ENCODE measurements at places on chromosomes 3 and 15.

DNA sequence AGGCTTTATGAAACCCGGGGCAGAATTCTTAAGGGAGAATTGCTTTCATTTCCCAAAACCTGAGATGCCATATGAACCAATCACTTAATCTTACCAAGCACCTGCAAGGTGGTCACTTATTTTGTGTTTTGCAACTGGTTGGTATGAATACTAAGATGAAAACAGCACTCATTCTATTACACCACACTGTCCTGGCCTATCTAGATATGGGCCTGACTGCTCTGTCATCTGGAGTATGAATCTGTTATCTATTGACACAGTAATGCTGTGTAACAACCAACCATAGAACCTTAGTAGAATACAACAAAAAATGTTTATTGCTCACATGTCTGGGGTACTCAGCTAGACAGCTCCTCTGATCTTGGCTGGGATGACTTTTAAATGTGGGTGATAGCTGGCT is 74.8 kb downstream of the TMEM266 start:
- no peak for DNase-seq

DNA sequence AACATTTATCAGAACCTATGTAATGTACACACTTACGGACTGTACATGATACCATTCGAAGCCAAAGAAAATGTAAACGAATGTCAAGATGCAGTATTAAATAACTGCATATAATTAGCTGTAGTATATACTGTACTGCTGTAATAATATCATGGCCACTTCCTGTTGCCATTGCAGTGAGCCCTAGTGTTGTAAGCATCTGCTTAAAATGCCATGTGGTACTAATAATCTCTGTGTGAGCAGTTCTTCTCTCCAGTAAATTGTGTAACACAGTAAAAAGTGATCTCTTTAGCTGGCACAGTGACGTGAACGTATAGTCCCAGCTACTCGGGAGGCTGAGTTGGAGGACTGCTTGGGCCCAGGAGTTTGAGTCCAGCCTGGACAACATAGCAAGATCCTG is 8.6 kb downstream of the SPG11 start:
- no peak for DNase-seq

DNA sequence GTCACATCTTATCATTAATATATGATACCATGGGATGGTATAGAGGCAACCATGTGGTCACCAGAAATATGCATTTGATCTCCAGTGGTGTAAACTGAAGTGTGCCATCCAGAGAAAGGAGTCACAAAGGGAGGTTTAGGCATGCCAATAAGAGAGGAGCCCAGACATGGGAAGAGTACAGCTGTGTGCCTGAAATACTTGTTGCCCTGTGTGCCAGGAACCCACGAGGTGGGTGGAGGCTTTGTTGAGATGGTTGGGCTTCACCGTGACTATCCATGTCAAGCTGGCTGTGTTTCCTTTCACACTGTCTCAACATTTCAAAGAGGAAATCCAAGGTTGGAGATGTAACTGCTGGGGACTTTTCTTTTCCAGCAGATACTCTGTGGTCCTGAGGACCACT is 43.5 kb downstream of the CACNA2D3 start:
- DNase-seq, result no peak

DNA sequence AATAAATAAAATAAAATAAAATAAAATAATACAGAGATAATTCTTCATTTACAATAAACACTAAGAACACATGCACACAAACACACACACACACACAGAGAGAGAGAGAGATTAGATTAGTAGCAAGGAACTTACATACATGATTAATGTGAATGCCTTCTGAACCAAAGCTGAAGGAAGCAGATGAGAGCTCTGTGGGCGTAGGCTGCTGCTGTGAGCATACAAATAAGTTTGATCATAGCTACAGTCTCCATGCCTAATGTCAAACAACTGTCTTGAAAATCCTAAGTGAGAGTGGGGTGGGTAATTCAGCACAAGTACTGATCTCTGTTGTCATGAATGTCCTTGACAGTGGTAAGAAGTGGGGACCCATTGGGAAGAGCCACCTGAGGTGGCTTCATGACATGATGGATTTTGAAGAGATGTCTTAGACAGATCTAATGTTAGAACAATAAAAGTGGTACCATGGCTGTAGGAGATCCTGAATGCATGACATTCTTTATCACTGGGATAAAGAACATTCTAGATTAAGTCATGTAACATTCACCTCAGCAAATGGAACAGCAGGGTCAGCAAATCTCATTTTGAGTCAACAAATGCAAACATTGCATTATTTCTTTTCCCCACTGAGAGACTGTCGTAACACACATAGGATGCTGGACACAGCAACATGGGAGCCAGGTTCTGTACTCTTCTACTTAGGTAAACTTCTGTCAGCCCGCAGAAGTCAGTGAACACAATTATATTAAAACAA is 46.2 kb downstream of the CHL1 start:
- DNase-seq, result peak; percentile 34

GRCh38 chr15:41925086-41925608 is 31.3 kb upstream of the SPTBN5 start:
- no peak for DNase-seq

DNA sequence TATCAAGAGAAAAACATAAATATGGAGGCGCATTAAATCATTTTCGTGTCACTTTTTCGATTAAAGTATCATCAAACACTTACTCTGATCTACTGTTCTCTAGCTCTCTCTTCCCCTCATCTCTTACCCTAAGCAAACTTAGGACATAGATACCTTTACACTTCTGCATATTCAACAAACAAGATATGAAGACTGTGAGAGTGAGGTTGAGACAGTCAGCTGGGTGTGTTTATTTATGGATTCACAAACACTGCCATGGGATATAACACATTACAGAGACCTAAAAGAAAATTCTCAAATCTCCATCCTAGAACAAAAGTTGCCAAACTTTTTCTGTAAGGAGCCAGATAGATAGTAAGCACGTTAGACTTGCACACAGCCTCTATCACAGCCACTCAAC is 85.2 kb upstream of the ZNF385D start:
- no peak for DNase-seq

- DNase-seq, result peak; percentile 70
These were observed 3.3 kb downstream of the ARL6IP5 start for GRCh38 chr3:69088063-69088462.

DNA sequence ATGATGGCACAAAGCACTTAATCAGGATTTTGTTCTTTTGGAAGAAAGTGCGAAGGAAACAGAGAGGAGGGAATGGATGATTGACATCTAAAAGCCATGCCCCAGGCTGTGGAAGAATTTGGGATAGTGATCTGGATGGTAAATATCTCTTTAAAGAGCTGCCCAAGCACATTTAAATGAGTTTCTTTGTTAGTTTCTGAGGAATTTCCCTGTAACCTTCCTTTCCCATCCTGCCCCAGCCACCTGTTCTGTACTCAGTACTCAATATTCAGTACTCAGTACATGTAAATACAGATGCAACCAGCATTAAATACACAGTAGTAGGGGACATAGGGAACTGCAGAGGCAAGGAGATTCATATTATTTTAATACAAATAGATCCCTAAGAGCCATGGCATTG is 7.8 kb upstream of the CORO2B start:
- no peak for DNase-seq

- DNase-seq, result no peak
These were observed 1.9 kb downstream of the CNBP start for GRCh38 chr3:129181819-129182218.

GRCh38 chr3:139664958-139665357 is 12.8 kb downstream of the NMNAT3 start:
- no peak for DNase-seq

DNA sequence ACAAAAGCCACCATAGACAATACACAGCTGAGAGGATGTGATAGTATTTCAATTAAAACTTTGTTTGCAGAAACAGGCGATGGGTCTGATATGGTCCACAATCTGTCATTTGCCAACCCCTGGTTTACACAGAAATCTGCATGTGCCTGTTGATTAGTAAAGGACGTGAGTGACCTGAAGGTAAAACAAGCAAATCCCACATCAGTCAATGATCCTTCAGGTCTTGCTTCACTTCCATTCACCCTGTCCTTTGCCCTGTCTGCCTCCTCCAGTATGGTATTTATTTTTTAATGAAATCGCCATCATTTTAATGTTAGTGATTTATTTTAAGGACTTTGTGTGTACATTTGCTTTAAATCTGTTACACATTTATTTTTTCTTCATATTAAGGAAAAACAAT is 166.2 kb downstream of the FEZF2 start:
- DNase-seq, result no peak

GRCh38 chr15:73997986-73998385 is 3.5 kb downstream of the PML start:
- DNase-seq, result no peak

DNA sequence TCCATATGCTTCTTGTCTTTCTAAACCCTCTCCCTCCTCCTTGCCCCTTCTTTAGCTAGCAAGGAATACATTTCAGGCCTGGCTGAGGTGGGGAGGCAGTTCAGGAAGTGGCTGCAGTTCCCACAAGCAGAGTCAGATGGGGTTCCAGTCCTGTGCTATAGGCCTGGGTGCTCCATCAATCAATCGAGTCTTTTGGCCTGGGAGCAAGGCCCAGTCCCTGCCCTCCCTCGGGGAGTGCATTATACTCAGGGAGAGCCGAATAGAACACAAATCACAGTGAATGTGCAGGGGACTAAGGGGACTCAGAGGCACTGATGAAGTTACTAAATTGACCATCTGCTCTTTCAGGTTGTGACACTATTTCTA is 58.0 kb upstream of the HERC1 start:
- DNase-seq, result no peak

DNA sequence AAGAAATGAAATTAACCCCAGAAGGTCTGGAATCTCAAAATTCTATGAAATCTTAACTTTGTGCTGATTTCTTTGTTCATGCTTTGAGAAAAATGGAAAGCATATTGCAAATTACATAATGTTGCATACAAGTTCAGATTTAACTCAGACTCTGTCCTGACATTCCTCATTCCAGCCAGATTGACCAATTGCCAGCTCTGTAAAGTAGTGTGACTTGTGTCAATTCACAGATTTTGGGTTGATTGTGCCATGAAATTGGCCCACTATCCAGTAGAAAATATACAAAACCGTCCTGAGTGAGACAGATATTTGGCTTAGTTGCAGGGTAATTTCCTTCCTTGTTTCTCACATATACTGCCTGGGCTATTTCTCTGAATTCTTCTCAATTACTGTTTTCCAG is 1312.6 kb downstream of the ROBO1 start:
- DNase-seq, result no peak

- no peak for DNase-seq
These were observed 140.0 kb downstream of the SNRK start for GRCh38 chr3:43426388-43426787.

DNA sequence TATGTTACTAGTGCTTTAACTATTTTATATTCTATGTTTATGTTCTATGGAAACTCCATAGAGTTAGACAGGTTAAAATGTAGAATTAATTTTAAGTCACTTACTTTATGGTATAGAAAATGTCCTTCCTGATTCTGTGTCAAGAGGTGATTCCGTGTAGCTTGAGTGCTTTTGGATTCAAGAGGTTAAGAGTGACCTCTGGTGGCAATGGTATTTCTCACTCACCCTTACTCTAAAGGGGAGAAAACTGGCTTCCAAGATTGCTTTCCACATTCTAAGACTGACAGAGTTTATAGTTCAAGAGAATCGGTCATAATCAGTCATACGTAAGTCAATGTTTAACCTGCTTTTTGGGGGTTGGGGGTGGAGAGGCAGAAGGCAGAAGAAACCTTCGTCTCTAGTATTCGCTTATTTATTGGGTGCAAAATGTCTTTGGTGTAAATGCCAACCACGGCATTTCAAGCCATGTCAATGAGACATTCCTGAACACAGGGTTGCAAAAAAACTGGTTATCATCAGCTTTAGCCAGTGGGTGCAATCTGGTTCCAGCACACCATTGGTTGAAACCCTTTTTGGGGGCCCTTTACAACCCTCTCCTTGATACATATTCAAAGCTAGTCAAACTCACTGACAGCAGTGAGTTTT is 92.0 kb upstream of the VGLL3 start:
- peak; percentile 59 for DNase-seq

DNA sequence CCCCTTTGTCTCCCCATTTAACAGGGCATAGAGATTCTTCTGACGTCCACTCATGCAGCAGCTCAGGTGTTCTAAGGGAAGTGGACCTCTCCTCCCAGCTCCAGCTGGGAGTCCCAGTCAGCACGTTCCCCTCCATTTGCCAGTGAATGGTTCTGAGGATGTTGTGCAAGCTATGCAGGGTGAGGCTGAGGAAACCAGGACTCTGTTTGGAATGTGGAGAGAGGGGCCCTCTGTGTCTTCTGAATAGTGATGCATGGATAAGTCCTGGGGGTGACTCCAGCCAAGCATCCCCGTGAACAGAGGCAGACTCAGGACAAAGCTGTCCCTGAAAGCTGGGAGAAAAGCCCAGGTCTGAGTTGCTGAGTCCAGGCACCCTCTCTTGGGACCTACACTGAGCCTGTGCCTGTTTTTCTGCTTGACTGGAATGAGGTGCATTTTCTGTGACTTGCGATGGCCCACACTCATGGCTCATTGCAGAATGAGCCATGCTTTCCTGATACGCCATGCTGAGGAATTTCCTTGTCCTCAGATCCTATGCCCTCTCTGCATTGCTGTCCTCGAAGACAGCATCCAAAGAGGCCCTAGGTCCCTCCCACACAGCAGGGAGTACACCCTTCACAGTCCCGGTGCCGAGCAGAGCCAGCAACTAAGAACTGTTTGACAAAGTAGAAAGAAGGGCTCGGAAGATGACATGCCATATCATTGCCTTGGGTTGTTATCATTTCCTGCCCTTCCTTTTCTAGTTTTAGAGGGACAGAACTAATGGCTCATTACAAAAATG is 185.2 kb downstream of the ATP10A start:
- no peak for DNase-seq

GRCh38 chr3:169535584-169535983 is 127.9 kb downstream of the MECOM start:
- no peak for DNase-seq

Measured in kidney tubule cell (primary cell).